Renal cortex interstitium (tissue), 15 donors: ENCODE measurements at places on chromosomes 6 and 20. TPM values are rescaled to one million over a fixed set of nuclear protein-coding genes. Genes with fewer than 3 reads are reported as not detected.

DNA sequence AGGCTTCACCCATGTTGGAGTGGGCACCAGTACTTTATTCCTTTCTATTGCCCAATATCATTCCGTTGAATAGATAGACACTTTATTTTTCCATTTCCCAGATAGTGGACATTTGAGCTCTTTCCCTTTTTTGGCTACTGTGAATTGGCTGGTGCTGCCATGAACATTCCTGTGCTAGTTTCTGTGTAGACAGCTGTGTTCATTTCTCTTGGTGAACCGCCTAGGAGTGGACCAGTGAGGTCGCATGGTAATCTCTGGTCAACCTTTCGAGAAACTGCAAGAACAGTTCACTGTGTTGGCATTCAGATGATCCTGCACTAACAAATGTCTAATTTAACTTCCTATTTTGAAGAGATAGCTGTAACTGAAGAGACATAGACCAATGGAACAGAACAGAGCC lies 58.6 kb downstream of the RAMACL start:
- no peak for DNase-seq

- no peak for DNase-seq
These were observed 305.2 kb downstream of the ESR1 start for GRCh38 chr6:152112491-152113261.

- no peak for DNase-seq
These were observed 20.8 kb downstream of the C20orf173 start for GRCh38 chr20:35508493-35509218.

DNA sequence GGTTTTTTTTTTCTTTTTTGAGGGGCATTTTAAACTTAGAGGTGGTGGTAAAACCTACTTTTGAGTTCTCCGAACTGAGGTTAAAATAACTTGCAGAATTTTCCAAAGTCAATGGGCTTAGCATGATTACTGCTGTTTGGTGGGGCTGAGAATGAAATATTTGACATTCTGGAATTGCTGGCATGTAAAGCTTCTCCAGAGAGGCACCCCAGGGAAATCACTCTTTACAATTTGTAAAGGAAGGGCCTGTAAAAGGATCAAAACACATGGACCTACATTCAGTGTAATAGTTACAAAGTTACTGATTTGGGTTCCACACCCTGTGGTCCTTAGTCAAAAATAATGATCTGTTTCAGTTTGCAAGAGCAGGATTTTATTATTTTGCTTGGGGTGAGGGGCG lies 5.5 kb downstream of the FAM217B start:
- DNase-seq, result no peak

- DNase-seq, result no peak
These were observed 1380.8 kb downstream of the GRIK2 start for GRCh38 chr6:102774326-102774725.

GRCh38 chr6:42025845-42026243 lies 24.5 kb upstream of the TAF8 start:
- DNase-seq, result no peak

DNA sequence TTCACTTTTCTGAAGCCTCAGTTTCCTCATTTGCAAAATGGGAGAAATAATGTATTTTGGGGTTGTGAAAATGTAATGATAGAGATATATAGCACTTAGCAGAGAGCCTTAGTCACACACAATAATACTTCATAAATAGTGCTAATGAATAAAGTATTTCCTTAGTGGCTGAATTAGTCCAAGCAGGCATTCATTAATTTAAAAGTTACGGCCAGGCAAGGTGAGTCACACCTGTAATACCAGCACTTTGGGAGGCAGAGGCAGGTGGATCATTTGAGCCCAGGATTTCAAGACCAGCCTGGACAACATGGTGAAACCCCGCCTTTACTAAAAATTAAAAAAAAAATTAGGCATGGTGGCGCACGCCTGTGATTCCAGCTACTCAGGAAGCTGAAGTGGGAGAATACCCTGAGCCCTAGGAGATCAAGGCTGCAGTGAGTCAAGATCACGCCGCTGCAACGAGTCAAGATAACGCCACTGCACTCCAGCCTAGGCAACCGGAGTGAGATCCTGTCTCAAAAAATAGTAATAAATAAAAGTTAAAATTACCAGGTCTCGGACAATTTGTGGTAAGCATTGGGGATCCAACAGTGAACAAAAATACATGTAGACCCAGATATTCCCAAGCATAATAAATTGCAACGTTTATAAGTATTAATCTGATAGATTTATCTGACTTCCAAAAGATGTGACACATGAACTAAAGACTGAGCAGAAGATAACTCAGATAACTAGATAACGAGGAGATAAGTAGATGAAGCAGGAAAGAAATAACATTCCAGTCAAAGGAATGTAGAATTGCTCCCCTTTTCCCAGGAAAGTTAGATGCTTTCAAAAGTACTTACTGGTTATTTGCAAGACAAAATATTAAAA lies 2.1 kb upstream of the IBTK start:
- DNase-seq, result no peak

DNA sequence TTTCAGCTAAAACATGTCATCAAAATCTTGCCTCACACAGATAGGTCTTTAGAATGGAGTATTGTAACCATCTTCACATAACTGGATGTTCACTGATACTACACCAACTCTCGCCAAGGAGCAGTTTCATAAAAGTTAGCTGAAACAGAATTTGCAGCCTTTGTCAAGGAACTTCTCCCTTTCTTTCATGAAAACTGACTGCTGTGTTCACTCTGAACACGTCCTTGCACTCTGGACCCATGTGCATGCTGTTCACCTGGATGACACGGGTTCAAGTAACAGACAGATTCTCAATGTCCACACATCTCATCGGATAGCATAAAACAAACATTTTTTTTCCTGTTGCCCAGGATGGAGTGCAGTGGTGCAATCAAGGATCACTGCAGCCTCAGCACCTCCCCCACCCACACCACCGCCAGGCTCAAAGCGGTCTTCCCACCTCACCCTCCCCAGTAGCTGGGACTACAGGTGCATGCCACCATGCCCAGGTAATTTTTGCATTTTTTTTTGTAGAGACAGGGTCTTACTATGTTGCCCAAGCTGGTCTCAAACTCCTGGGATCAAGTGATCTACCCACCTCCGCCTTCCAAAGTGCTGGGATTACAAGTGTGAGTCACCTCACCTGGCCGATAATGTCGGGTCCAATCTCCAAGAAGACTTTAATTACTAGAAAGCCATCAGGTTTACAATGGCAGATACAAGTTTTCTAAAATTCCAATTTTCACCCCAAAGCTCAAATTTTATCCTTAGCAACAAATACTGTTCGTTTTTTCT lies 9.4 kb downstream of the DIDO1 start:
- no peak for DNase-seq

DNA sequence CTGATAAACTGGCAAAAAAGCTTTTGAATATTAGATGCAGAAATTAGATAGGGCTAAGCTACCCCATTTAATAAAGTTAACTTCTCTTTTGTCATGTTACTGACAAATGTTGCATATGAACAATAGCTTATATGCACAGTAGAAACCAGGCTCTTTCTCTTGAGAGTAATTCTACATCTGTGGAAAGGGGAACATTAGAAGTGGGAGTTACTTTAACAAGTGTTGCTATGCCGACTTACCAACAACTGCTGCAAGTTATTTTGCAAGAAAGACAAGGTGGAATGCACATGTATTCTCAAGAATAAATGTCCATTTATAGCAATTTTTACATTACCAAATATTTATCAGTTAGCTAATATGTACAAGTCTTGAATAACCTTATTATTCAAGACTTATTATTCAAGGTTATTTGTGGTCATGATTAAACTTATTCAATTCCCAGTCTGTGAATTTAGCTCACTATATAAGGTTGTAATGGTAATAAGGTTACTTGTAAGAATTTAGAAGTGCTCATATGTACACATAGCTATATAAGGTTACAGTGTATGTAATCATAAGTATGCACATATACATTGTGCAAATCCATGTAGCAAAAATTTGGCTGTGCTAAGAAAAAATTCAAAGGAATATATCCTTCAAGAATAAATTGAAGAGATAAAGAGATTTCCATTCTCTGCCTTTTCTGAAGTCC lies 38.3 kb downstream of the ADGRG6 start:
- DNase-seq, result no peak

The CALHM4 gene
- polyA plus RNA-seq, result 0.58 TPM

The BCAS4 gene
- polyA plus RNA-seq, result 5.9 TPM

The ZC3H12D gene
- polyA plus RNA-seq, result 0.62 TPM

The TRIM40 gene
- 0.23 TPM for polyA plus RNA-seq

The HSPA1L gene
- 5.0 TPM for polyA plus RNA-seq

The FOXQ1 gene
- 11.9 TPM for polyA plus RNA-seq
